OCI-LY7 (cell line): ENCODE measurements at places on chromosomes 2 and 18.
A peak's percentile ranks its signal among the peaks of the same experiment; 100 is the strongest.

- peak; percentile 74 for DNase-seq
These were observed 706 bp downstream of the UBXN2A start for GRCh38 chr2:23940718-23941620.

DNA sequence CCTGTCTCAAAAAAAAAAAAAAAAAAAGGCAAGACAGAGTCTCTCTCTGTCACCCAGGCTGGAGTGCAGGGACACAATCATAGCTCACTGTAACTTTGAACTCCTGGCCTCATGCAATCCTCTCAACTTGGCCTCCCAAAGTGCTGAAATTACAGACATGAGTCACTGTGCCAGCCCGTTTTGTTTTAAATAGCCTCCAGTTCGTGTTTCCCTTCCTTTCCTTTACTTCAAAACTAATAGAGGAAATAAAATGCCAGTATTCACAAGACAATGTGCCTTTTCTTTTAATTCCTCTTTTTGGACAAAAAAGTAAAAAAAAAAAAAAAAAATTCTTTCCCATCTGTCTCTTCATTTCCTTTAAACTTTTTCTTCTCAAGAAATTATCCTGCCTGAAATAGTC is 54.5 kb upstream of the ACMSD start:
- DNase-seq, result no peak

- DNase-seq, result no peak
These were observed 7.0 kb downstream of the SLC14A1 start for GRCh38 chr18:45730832-45731575.

DNA sequence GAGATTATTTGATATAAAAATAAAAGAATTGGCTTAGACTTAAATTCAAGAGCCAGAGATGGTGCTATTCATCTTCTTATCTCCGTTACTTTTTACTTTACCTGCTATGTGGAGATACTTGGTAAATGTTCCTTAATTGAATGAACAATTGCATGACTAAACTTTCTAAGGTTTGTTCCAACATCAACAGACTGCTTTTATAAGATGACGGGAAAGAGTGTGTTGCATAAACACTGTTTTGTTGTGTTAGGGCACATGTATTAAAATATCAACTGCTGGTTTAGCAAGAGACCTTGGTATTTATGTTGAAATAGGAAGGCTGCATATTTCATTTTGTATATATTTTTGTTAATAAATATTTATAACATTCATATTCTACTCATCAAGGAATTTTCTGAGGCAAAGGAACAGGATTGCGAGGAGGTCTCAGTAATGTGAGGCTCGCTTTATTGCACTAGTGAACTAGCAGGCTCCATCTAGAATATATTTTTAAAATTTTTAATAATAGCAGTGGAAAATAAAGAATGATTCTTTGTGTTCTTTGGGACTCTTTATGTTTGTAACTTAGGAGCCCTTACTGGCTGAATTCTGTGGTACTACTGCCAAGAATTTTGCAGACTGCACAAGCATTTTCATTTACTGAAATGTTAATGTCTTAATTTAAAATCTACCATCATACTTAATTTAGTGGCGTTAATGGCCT is 10.7 kb upstream of the NFE2L2 start:
- DNase-seq, result no peak

DNA sequence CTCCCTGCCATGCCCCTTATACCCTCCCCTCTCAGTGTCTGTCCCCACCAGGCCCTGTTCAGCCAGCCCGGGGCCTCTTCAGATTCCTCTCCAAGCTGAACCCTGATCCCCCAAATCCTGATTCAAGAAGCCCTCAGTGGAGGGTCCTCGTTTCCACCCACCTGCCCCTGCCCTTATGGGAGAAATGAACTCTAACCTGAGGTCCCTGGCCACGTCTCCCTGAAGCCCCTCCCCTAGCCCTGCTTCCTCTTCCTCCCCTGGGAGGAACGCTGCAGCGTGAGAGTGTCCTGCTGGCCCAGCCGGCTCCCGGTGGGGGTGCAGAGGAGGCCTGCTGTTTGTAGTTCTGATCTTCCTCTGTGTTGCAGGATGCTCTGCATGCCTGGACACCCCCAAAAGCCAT is 56.7 kb upstream of the GLI2 start:
- no peak for DNase-seq

GRCh38 chr2:239161711-239162140 is 239.1 kb downstream of the HDAC4 start:
- no peak for DNase-seq

DNA sequence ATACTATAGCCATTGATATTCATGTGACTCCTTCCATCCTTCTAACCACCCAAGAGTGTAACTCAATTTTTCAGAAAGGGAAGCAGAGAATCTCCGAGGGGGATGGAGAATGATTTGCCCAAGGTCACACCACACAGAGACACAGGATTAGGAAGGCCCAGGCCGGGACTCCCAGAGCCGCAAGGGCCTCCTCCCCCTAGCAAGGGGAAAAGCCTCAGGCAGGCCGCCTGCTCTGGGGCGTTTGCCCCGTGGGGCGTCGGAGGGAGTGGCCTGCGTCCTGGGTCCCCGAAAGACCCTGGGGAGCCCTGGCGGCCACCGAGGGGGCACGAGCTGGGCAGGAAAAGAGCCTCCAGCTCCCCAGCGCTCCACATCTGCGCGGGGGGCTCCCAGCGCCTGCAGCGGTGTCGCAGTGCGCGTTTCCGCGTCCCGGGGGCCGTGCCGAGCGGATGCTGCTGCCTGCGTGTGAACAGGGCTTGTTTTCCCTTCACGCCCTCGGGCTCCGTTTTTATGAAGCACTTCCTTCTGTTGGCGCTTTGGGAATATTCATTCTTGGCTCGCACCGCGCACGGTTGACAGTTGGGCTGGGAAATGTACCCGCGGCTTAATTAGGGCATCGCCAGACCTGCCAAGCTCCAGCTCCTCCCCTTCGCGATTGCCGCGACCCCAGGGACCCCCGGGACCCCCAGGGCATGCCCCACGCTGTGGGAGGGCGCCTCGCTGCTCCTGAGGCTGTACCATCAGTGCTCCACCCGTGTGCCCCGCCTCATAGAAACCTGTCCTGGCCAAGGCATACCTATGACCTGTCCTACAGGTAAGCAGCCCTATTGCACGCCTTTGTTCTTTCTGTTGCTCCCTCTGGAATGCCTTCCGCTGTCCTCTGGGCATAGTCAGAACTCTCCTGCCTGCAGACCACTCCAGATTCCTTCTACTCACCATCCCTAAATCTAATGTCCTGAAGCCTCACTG is 158.9 kb upstream of the GLI2 start:
- no peak for DNase-seq

DNA sequence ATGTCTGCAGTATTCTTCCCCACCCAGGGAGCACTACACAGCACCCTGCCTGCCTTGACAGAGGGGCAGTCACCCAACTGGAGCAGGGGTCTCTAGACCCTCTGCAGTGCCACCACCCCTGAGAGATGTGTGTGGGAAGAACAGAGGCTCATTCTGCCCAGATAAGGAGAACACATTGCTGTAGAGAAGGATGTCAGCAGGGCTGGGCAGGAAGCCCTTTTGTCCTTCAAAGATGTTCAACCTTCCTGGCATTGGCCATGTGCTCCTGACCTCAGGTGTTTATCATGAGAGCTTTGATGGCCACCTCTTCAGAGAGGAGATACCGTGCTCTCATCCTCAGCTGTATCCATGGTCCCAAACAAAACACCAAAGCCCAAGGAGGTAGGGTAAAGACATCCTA is 4.6 kb upstream of the TEX51 start:
- no peak for DNase-seq

- DNase-seq, result no peak
These were observed 158.9 kb downstream of the TWIST2 start for GRCh38 chr2:239006622-239007285.

GRCh38 chr2:238905644-238906043 is 57.8 kb downstream of the TWIST2 start:
- DNase-seq, result no peak

DNA sequence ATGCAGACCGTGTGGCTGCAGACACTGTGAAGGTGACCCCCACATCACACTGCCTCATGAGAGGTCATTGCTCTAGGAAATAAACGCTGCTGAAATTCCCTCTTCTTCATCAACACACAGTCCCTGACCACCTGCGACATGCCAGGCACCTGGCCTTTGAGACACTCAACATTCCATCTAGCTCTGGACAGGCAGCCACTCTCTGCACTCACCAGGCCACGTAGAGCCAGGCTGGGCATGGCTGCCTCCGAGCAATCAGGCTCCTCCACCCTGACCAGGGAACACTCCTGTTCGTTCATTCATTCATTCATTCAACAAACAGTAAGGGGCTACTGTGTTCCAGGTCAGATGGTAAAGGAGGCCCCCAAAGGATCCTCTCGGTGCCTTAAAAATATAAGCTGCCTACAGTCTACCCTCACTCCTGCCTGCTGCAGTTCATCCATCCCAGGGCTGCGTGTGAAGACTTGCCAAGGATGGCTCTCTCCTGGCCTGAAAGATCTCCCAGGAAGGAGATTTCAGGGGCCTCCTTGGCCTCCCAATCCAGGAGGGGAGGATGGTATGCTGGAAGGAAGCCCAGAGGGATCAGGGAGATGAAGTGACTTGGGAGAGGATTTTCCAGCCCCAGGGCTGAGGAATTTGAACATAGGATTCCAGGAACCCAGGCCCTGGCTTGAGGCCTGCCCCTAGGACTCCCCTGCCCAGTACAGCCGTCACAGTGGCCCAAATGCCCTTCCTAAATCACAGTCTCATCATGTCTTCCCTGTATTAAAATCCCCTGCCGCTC is 66.7 kb downstream of the TNS1 start:
- DNase-seq, result no peak

GRCh38 chr2:207796585-207797350 is 27.1 kb upstream of the FZD5 start:
- DNase-seq, result no peak

DNA sequence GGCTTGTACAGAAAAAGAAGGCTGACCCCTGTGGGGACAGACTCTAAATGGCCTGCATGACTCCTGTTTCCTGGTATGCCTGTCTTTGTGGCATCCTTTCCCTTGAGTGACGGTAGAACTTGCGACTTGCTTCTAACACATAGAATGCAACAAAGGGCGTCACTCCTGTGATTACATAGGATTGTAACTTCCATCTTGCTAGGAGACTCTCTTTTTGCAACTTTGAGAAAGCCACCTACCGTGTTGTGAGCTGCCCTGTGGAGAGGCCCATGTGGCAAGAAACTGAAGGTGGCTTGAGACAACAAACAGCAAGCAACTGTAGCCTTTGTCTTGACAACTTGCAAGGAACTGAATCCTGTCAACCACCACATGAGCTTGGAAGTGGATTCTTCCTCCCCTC is 46.5 kb downstream of the THNSL2 start:
- DNase-seq, result no peak

GRCh38 chr2:33129263-33130053 is 182.7 kb downstream of the LTBP1 start:
- no peak for DNase-seq

DNA sequence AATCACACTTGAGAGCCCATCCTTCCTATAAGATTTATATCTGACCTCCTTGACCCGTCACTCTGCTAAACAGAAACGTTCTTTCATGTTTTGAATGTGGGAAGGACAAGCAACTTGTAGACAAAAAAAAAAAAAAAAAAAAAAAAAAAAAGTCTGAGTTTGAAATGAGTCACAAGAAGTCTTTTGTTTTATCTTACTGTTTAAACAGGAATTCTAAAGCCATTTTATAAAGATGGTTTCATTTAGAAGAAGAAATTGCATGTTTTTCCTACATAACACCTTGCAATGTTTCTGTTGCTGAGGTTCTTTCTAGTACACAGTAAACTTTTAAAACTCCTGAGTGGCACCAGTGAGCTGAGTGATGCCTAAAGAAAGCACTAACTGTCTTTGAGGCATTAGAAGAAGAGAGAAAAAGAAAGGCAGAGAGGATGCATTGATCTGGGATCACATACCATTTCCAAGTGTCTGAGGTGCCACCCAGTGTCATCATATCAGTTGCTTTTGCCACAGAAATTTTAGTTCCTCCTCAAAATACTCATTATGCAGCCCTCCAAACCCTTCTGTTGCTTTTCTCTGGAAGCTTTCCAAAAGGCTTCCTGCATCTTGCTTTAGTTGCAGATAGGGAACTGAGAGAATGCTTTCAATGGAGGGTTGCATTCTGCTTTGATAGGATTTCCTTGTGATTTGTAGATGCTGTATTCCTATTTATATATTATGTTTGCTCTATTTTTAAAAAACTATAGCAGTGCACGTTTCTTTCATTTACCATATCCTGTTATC is 69.1 kb downstream of the ACVR2A start:
- DNase-seq, result no peak

DNA sequence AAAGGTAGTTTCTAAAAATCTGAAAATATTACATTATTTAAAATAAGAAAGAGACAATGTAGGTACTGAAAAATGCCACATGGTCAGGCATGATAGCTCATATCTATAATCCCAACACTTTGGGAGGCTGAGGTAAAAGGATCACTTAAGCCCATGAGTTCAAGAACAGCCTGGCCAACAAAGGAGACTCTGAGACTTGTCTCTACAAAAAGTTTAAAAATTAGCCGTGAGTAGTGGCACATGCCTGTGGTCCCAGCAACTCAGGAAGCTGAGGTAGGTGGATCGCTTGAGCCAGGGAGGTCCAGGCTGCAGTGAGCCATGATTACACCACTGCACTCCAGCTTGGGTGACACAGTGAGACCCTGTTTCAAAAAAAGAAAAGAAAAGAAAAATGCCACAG is 21.8 kb downstream of the ATAD2B start:
- no peak for DNase-seq

DNA sequence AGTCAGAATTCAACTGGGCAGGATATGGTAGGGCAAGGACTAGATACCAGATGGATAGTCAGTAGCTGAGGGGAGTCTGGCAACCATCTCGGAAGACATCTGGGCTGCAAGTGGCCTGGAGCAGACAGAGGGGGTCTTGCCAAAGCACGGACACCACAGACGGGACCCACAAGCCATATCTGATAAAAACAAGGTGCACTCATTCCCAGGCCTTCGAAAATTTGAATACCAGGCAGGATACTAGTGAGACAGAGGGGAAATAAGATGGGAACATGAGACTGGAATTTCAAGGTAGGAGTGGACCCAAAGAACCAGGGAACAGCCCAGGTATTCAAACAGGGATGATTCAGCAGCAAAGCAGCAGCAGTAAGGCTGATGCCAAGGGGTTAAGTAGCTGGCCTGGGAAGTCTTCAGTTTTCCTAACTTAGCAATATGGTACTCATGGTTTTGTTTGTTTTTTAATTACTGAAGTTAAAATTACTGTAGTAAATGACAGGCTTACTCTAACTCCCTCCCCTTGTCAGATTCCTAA is 144.9 kb upstream of the NCKAP5 start:
- DNase-seq, result no peak
